ENCODE measurements at places on chromosomes 11 and 22. TPM values are rescaled to one million over a fixed set of nuclear protein-coding genes. Genes with fewer than 3 reads are reported as not detected.

DNA sequence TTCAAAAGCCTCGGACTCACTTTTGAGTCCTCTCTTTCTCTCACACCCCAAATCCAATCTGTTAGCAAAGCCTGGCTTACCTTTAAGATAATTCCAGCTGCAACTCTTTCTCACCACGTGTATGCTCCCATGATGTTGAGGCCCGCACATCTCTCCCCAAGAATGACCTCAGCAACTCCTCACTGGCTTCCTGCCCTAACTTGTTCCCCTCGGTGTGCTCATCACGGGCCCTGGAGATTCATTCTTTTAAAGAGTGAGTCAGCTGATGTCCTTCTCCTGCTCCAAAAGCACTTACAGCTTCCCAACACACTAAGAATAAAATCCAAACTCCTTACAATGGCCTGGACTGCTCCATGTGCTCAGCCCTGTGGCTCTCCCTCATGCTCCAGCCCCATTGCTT is 1041.3 kb downstream of the OPCML start:
- H3K36me3 ChIP-seq: no peaks in the 10 kb centered on the region
- H3K4me3 ChIP-seq: no peak overlapping the region
- no peak overlapping the region for H3K27ac ChIP-seq
- peaks cover 10% of the 10 kb centered on the region for H3K4me1 ChIP-seq
- no peaks in the 10 kb centered on the region for H3K27me3 ChIP-seq

DNA sequence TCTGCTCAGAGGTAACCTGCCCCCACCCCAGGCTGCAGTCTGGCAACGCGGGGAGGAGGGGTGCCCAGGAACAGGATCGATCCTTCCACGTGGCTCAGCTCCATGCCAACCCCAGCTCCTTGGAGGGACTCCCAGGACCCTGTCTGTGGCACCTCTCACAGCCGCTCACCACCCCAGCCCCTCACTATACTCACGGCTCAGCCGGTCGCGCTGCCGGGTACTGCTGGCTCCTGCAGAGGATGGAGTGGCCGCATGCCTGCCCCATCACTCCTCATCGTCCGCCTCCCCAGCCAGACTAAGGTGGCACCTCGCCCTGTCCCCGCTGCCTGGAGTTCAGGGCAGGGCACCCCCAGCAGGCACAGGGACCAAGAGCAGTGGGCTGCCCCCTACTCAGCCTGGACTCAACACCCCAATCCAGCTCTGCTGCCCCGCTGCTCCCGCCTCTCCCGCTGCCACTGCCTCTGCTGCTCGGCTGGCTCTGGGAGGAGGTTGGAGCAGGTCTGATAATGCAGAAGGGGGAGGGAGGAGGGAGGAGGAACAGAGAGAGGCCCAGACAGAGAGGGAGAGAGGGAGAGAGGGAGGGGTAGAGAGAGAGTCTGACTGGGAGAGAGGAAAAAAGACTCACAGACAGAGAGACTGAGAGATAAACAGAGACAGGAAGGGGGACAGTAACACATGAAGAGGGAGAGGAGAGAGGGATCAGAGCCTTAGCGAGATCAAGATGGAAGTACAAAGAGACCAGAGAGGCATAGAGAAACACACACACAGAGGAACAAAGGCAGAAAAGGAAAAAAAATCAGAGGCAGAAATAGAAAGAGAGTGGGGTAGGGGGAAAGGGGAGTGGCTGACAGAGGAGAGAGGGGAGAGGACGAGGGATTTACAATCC is at the start of gene PDE2A:
PDE2A (minus strand) TSS at position 480 of the 886 bp plus-strand sequence; CDS start at position 265, 215 bp downstream.
- H3K27me3 ChIP-seq: peaks cover 57% of the 10 kb centered on the region
- no peak for DNase-seq
- no peak within 1 kb of the TSS for H3K27ac ChIP-seq
- H3K4me3 ChIP-seq: no peak within 1 kb of the TSS

DNA sequence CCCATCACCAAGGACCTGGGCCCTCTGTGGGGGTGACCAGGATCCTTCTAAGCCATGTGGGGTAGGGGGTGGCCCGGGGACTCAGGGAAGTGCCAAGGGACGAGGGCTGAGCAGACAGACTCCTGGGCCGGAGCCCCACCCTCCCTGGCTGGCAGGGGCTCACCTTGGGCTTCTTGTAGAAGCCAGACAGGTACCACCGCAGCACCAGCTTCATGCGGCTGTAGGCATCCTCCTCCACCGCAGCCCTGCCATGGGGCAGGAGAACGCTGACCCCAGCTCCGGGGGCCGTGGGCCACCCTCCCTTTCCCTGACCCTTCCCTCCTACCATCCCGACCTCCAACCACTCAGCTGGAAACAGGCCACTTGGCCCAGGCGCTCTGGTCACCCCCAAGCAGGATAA is 45.9 kb upstream of the CARS1 start:
- no peak overlapping the region for H3K27ac ChIP-seq
- no peak overlapping the region for H3K4me3 ChIP-seq
- no peaks in the 10 kb centered on the region for H3K4me1 ChIP-seq

DNA sequence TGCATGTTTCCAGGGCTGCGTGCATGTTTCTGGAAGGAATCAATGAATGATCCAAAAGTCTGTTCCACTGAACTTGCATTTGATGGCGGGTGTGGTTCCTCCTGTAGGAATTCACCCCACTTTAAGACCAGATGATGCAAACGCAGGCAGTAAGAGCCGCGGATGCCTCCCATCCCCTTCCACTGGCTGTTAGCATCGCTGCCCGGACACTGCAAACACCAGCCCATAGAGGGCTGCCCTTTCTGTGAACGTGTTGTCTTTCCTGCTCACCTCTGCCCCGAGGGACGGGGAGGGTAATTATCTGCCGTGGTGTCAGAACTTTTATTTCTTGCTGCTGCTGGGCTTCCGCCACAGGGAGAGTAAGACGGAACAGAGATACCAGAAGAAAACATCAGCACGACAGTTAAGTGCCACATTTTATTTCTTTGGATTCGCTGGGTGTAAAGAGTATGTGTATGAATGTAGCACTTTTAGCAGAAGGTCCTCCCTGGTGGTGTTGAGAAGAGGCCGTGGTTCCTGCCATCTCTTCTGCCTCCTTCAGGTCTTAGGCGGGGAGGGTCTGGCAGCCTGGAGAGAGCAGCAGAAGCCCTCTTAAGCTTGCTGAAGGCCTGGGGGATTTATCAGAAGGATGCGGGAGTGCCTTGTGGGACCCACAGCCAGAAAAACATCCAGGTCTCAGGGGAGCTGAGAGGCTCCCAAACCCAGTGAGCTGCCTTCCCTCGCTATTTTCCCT is 53.2 kb upstream of the NECTIN1 start:
- no peak overlapping the region for H3K27ac ChIP-seq
- H3K36me3 ChIP-seq: no peaks in the 10 kb centered on the region
- H3K4me1 ChIP-seq: peaks cover 4% of the 10 kb centered on the region
- H3K4me3 ChIP-seq: no peak overlapping the region
- DNase-seq: no peak

MOGAT2 gene
- total RNA-seq: not detected

OR10W1 gene
- total RNA-seq: not detected

KRTAP5-8 gene
- total RNA-seq: not detected

All from GM23248 (cell line).